ENCODE measurements at places on chromosomes 5 and 9. TPM values are rescaled to one million over a fixed set of nuclear protein-coding genes. Genes with fewer than 3 reads are reported as not detected.

DNA sequence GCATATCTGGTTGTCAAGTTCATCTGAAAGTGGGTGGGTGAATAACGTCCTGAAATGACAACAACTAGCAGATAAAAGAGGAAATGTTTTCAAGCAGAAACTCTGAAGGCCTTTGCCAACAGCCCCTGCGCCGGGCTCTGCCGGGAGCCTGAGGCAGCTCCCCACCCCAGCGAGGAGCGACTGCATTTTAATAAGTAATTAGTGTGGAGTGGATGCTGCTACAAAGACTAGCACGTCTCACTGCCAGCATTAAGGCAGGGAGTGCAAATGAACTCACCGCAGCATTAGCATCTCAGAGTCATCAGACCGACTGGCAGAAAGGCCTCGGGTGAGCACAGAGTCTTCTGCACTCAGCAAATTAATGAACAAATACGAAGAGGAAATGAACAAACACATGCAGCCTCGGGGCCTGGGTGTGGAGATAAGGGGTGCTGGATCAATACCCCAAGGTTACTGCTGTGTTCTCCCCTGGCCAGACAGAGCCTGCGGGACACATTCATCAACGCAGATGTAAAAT is 63.8 kb downstream of the VAV2 start:
- H3K27ac ChIP-seq: no peak overlapping the region
- no peak for DNase-seq
- H3K4me3 ChIP-seq: no peak overlapping the region
- H3K27me3 ChIP-seq: no peaks in the 10 kb centered on the region
- H3K36me3 ChIP-seq: no peaks in the 10 kb centered on the region
- H3K4me1 ChIP-seq: no peaks in the 10 kb centered on the region

Gene OTP
- not detected for total RNA-seq

Gene C5orf58
- not detected for total RNA-seq

Gene IL3
- total RNA-seq: not detected

- H3K4me3 ChIP-seq: no peak overlapping the region
- no peak for DNase-seq
- H3K27ac ChIP-seq: peak overlapping the region; percentile 16
- H3K4me1 ChIP-seq: peaks cover 16% of the 10 kb centered on the region
These were observed 13.7 kb downstream of the HNRNPH1 start for GRCh38 chr5:179609834-179610108.

GRCh38 chr9:124708074-124708473 is 63.0 kb downstream of the NR6A1 start:
- H3K36me3 ChIP-seq: no peaks in the 10 kb centered on the region
- no peak overlapping the region for H3K27ac ChIP-seq
- H3K27me3 ChIP-seq: no peaks in the 10 kb centered on the region
- no peak overlapping the region for H3K4me3 ChIP-seq

GRCh38 chr5:65548281-65548680 is 14.7 kb downstream of the CENPK start:
- no peaks in the 10 kb centered on the region for H3K27me3 ChIP-seq
- no peak overlapping the region for H3K4me3 ChIP-seq
- no peaks in the 10 kb centered on the region for H3K4me1 ChIP-seq
- peaks cover 14% of the 10 kb centered on the region for H3K36me3 ChIP-seq

Gene ZNF883
- total RNA-seq: not detected

Gene ROPN1L
- 0.61 TPM for total RNA-seq

Gene SLC9A3
- 2.4 TPM for total RNA-seq

- no peak overlapping the region for H3K27ac ChIP-seq
- no peaks in the 10 kb centered on the region for H3K36me3 ChIP-seq
- DNase-seq: no peak
- no peaks in the 10 kb centered on the region for H3K27me3 ChIP-seq
These were observed 3.4 kb downstream of the TBCA start for GRCh38 chr5:77772729-77773128.

DNA sequence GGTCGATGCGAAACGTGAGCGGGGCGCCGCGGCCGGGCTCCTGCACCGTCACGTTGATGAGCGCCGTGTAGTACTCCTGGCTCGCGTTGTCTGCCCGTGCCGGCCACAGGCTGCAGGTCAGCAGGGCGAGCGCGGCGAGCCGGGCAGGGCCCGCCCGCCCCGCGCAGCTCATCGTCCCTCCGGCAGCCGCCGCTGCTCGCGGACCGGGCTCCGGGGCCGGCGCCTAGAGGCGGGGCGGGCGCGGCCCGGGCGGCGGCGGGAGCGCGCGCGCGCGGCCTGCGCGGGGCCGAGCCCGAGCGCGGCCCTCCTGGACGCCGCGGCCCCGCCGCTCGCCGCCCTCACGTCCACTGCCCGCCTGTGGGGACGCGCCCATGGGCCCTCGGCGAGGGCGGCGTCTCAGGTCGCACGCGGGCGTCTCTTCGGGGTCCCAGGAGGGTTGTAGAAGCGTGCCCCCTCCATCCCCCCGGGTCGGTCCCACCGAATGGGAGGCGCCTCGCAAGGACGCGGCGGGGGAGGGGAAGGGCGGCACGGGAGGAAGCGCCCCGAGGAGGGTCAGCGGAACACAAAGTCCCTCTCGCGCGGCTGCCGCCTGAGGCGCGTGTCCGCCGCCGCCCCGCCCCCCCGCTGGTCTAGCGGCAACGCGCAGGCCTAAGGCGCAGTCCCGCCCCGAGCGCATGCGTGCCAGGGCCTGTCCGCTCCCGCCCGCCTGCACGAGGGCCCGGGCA is at the start of gene RNF130:
Gene RNF130, minus strand, starts transcription at position 229 of the 725 bp plus-strand sequence. Its CDS starts 57 bp downstream, at position 172.
- no peaks in the 10 kb centered on the region for H3K27me3 ChIP-seq
- H3K4me1 ChIP-seq: peaks cover 6% of the 10 kb centered on the region
- H3K4me3 ChIP-seq: peak within 1 kb of the TSS; percentile 62
- DNase-seq: peak; percentile 64

DNA sequence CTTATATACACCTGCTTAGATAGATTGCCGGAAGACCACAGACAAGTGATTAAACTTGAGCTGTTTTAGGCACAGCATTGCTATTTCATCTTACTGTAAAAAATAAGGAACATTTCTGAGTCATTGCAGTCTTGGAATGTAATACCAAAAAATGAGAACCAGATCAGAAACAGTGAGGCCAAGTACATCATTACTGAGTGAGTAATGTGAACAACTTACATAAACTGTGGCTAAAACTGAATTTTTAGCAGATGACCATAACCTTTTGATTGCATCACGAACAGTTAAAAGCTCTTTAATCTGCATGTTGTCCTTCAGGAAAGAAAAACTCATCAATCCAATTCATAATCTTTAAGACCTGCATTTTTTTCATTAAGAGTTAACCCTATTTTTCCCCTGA is 157.1 kb upstream of the FGF10 start:
- H3K4me1 ChIP-seq: no peaks in the 10 kb centered on the region
- no peak for DNase-seq
- H3K27me3 ChIP-seq: no peaks in the 10 kb centered on the region
- no peaks in the 10 kb centered on the region for H3K36me3 ChIP-seq

- H3K4me3 ChIP-seq: no peak overlapping the region
- DNase-seq: no peak
- H3K36me3 ChIP-seq: no peaks in the 10 kb centered on the region
- H3K27me3 ChIP-seq: no peaks in the 10 kb centered on the region
These were observed 77.4 kb upstream of the MAST4 start for GRCh38 chr5:66518753-66519152.

Gene FOXD1
- not detected for total RNA-seq

- no peak overlapping the region for H3K27ac ChIP-seq
- H3K27me3 ChIP-seq: no peaks in the 10 kb centered on the region
- no peak overlapping the region for H3K4me3 ChIP-seq
- peaks cover 3% of the 10 kb centered on the region for H3K4me1 ChIP-seq
These were observed 102.1 kb downstream of the SUSD1 start for GRCh38 chr9:112072721-112073638.

DNA sequence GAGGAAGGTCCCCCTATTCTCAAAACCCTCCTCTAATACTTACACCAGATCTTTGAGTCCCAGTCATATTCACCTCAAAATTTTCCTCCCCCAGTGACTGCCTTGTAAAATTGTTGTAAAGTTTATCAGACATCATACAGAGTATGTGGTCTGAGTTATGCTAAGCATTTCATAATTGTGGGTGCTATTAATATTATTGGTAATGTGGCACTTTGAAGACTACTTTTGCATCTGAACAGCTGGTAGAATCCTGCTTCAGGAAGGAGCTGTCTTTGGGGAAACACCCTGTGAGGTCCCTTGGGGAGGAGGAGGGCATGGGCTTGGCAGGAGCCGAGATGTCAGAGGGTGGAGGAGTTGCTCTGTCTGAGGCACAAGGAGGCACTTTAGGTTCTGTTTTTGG is 164.9 kb upstream of the ZNF618 start:
- DNase-seq: no peak
- no peaks in the 10 kb centered on the region for H3K36me3 ChIP-seq
- H3K27ac ChIP-seq: no peak overlapping the region

DNA sequence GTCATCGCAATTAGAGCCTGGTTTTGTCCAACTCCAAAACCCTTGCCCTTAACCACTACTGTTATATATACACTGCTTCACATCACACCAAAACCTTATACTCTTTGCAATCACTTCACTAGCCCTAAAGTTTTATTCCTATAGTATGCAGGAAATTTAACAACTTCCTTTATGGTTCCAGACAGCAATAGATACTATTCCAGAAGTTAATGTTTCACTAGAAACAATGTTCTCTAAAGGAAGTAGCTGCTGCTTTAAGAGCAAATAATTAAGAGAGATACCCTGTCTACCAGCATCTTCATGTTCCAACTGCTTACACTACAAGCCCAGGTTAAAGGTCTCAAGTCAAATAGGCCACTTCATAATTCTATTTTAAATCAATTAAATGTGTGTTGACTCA is 22.0 kb downstream of the FREM1 start:
- H3K4me1 ChIP-seq: no peaks in the 10 kb centered on the region
- no peak for DNase-seq
- H3K4me3 ChIP-seq: no peak overlapping the region

DNA sequence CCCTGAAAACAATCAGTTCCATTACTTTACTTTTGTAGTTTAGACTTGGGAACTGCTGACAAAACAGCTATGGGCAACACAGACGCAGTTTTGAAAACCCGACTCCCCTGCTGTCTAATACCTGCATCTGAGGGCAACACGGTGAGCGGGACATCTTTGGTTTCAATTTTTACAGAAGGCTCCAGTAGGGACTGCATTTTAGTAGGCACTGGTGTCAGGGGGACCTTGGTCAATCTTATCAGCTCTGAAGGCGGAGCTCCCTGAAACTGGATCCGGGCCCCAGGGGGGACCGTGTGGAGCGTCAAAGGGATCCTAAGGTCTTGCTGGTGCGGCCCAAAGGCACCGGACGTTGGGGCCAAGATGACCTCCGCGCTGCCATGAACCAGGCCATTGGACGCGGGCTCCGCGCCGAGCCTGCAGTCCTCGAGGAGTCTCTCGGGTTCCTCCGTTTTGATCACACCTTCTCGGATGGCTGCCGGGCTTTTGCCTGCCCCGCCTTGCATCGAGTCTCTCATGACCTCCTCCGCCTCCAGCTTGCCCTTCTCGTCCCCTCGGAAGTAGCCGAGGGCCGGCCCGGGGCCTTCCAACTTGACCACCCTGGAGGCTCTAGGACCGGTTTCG is 1.1 kb downstream of the SOX30 start:
- H3K4me3 ChIP-seq: no peak overlapping the region
- no peak for DNase-seq
- no peaks in the 10 kb centered on the region for H3K4me1 ChIP-seq
- no peaks in the 10 kb centered on the region for H3K27me3 ChIP-seq

Gene PSD2
- total RNA-seq: 0.05 TPM

- H3K4me1 ChIP-seq: no peaks in the 10 kb centered on the region
- no peak overlapping the region for H3K4me3 ChIP-seq
- H3K27ac ChIP-seq: no peak overlapping the region
These were observed 223.0 kb upstream of the MPDZ start for GRCh38 chr9:13502484-13502883.

Gene HMGCS1
- 48.2 TPM for total RNA-seq

Gene UBE2B
- 91.4 TPM for total RNA-seq

GRCh38 chr5:58849921-58850667 is 267.2 kb downstream of the RAB3C start:
- no peaks in the 10 kb centered on the region for H3K27me3 ChIP-seq
- peak; percentile 2 for DNase-seq
- H3K36me3 ChIP-seq: no peaks in the 10 kb centered on the region

- no peak for DNase-seq
- no peaks in the 10 kb centered on the region for H3K27me3 ChIP-seq
- H3K36me3 ChIP-seq: no peaks in the 10 kb centered on the region
- H3K4me1 ChIP-seq: no peaks in the 10 kb centered on the region
- no peak overlapping the region for H3K4me3 ChIP-seq
- no peak overlapping the region for H3K27ac ChIP-seq
These were observed 63.5 kb upstream of the OSMR start for GRCh38 chr5:38782180-38782835.

DNA sequence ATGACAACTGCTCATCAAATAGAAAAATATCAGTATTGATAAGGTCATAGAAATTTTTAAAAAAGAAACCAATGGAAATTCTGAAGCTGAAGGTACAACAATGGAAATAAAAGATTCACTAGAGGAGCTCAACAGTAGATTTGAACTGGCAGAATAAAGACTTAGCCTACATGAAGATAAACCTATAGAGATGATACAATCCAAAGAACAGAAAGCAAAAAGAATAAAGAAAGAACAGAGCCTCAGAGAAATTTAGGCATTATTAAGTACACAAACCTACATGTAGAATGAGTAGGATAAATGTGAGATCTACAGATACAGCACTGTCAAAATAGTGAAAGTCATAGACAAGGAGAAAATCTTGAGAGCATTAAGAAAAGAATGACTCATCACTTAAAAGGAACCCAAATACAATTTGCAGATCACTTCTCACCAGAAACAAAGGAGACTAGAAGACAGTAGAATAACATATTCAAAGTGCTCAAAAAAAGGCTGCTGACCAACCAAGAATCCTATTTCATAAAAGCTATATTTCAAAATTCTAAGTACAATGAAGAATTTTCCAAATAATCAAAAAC is 47.8 kb upstream of the HTR4 start:
- H3K27ac ChIP-seq: no peak overlapping the region
- no peaks in the 10 kb centered on the region for H3K36me3 ChIP-seq
- no peak overlapping the region for H3K4me3 ChIP-seq

Gene CENPK
- total RNA-seq: 78.8 TPM

Gene RIMOC1
- 14.5 TPM for total RNA-seq

Gene PRDM9
- total RNA-seq: not detected

GRCh38 chr9:135973277-135974219 is 12.4 kb upstream of the UBAC1 start:
- no peaks in the 10 kb centered on the region for H3K27me3 ChIP-seq
- no peak overlapping the region for H3K27ac ChIP-seq
- H3K4me1 ChIP-seq: peaks cover 2% of the 10 kb centered on the region
- H3K36me3 ChIP-seq: no peaks in the 10 kb centered on the region
- no peak for DNase-seq

DNA sequence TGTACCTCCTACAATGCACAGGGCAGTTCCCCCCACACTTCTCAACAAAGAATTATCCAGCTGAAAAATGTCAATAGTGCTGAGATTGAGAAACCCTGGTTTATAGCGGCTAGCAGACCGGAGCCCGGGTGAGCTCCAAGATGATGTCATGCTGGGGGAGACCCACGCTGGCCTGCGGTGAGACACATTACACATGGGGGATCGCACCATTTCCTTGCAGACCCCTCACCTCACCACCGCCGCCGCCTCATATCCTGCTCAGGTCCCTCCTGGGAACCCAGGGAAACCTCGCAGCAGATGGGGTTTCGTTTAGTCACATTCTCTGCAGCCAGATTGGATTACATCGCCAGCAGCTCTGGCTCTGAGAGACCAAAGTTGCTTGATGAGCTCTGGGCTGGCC is 14.7 kb upstream of the TNC start:
- no peaks in the 10 kb centered on the region for H3K36me3 ChIP-seq
- H3K27me3 ChIP-seq: no peaks in the 10 kb centered on the region
- no peak overlapping the region for H3K4me3 ChIP-seq
- H3K27ac ChIP-seq: no peak overlapping the region

Gene ABLIM3
- 1.3 TPM for total RNA-seq

- H3K27ac ChIP-seq: no peak overlapping the region
- DNase-seq: no peak
- H3K4me1 ChIP-seq: no peaks in the 10 kb centered on the region
- H3K4me3 ChIP-seq: no peak overlapping the region
These were observed 40.0 kb upstream of the SMIM23 start for GRCh38 chr5:171745602-171746001.

Data from naive thymus-derived CD4-positive, alpha-beta T cell (primary cell).